AG09309 (cell line): ENCODE measurements at places on chromosomes 16 and 17.
A peak's percentile ranks its signal among the peaks of the same experiment; 100 is the strongest.

DNA sequence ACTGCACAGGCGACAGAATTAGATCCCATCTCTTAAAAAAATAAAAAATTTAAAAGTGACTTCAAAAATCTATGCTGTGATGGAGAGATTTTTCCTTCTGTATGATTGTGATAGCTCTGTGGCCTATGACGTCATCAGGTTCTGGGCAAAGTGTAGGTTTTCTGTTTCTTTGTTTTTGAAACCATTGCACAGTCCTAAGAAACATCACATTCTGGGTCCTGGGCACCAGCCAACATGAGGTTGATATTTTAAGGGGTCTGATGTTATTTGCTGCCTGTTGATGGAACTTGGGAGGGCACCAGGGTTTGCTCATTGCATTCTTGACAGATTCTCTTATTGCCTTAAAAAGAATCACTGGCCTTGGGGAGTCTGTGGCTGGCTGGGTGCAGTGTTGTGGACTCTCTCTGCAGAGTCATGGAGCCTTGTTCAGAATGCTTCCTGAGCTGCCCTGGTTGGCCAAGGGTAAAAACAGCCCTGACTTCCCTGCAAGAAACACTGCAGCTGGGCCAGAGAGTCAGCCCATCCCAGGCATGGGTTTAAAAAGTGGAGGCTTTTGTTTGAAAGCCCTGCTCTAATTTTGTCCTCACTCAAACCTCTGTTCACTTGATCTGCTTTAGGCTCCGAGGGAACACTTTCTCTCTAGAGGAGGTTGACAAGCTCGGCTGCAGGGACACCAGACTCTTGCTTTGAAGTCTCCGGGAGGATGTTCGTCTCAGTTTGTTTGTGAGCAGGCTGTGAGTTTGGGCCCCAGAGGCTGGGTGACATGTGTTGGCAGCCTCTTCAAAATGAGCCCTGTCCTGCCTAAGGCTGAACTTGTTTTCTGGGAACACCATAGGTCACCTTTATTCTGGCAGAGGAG is 10.5 kb upstream of the CYLD start:
- no peak for DNase-seq

DNA sequence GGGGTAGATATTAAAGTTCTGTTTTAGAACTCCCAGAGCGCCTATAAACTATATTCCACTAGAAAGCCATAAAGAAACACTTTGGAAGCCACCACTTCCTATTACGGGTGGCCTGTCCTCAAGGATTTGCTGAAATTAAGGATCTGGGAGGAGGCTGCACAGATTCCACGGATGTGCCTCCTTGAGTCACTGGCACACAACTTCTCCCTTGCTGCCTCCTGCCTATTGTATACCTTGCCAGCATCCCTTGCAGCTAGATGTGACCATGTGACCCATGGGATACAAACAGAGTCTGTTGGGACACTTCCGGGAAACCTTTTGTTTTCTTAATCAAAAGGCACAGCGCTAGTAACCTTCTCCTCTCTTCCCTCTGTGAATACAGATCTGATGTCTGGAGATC is 263.0 kb downstream of the C16orf95 start:
- no peak for DNase-seq

DNA sequence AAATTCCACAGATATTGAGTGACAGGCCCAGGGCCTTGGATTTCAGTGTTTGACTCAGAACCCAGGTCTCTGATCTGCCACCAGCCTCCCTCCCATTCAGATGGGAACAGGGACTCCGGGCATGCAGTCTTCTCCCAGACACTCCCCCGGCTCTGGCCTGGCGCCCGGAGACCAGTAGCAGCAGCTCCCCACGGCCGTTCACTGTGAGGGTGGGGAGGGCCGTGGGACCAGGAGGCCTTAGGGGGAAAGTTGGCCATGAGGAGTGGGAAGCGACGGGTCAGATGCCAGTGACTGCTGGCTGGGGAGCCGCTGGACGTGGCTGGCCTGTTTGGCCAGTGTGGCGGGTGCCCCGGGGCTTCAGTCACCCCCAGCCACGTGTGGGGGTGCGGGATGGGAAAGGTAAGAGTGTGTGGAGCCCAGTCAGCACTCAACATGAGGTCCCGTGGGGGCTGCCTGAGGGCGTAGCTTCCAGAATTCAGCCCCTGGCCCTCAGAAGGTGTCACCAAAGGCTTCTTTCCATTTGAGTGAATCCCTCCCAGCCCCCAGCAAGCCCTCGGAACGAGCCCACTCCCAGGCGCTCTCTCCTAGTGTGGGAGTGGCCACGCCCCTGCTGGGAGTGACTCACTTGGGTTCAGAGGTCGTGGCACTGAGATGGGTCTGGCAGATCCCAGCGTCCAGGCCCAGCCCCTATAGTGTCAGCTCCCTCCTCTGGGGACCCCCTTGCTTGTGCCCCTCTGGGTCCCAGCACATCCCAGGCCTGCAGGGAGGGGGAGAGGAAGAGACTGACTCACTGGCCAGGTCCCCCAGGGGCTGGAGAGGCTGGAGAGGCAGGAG is 309.4 kb downstream of the SEC14L1 start:
- no peak for DNase-seq

DNA sequence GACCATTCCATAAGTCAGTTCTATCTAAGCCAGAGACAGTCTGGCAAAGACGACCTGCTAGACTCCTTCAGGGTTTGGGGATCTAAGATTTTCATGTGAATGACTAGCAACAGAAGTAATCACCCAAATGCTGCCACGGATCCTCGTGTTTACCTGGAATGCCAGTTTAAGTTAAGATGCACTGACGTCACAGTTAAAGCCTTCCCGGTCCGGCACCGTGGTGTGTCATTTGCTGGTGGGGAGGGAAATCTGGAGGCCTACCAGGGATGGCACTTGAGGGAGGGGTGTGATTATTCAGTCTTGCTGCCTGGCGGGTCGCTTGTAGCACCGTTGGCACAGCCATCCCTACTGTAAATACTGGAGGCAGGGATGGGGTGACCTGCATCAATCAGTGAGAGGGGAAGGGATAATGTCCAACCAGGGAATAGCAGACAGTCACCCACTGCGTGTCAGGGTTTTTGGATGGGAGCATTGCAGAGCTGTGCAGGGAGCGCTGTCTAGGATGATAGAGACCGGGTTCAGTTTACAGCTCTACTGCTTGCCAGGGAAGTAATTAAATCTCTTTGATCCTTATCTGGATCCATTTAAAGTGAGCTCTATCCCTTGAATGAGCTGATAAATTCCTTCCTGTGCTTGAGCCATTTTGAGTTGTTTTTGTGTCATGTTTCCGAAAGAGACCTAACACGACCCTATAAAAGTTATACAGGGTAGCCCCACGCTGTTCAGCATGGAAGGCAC is 764.7 kb upstream of the EEF2KMT start:
- DNase-seq = no peak

- no peak for DNase-seq
Measured at GRCh38 chr17:59376506-59376905, 45.1 kb downstream of the YPEL2 start.

DNA sequence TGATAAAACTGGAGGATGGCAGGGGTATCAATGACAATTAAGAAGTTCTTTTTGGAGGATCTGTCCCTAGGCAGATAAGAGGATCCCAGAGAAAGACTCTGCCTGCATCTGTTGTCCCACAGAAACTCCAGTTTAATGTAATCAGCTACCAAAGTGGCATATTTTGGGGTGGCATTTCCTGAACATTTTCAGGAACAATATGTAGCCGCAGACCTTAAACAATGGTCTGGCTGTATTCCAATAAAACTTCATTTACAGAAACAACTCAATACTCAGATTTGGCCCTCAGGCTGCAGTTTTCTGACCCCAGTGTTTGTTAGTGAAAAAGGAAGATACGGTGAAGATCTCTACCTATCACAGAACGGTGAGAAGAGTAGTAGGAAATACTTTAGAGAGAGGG is 46.1 kb downstream of the KCNJ16 start:
- no peak for DNase-seq

GRCh38 chr16:14445937-14446715 is 183.9 kb downstream of the PARN start:
- no peak for DNase-seq

GRCh38 chr16:21060027-21060510 is 90.6 kb downstream of the DNAH3 start:
- DNase-seq = no peak

GRCh38 chr16:82924075-82924854 is 297.5 kb downstream of the CDH13 start:
- DNase-seq = no peak

DNA sequence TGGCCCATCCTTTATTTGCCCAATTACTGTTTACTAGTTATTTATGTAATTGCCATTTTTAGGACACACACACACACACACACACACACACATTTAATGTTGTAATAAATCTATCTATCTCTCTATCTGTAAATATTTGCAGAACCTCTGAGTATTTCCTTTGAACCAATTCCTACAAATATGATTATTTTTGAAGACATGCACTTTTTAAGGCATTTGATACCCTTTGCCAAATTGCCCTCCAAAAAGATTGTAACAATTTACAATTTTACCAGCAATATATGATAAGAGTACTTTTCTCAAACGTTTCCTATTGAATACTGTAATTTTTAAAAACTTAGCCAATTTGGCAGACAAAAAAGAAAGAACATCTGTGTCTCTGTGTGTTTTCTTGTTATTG is 143.8 kb upstream of the FOXF1 start:
- DNase-seq = no peak

GRCh38 chr17:82551779-82552457 is 32.4 kb downstream of the FOXK2 start:
- DNase-seq = no peak

- no peak for DNase-seq
Measured at GRCh38 chr17:9676084-9676483, 30.8 kb downstream of the USP43 start.

DNA sequence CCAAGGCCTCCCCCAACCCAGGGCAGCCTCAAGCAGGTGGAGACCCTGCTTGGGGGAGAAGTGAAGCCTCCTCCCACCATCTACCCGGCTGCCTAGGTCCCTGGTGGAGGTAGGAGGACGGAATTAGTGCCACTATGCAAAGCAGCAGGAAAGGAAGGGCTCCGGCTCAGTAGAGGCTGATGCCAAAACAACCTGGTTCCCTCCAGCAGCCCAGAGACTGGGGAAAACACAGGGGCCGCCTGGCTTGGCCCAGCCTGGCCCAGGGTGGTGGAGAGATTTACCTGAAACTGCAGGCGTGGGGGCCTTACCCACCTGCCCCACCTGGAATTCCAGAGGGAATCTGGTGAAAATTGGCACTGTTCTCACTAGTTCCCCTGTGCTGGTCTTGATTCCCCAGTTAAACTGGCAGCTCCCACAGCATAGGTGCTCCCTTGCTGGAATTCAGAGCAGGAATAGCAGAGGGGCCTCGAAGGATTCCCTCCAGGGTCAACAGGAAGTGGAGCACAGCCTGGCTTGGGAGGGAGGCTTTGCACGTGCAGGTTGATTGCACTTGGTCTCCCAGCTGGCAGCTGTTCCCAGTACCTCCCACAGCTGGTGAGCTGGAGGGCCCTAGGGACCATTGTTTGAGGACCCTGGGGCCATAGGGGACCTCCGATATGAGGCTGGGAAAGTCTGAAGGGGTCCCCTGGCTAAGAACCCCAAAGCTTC is 4.5 kb downstream of the CD79B start:
- DNase-seq = no peak

GRCh38 chr17:74871356-74872076 is 1.3 kb downstream of the FDXR start:
- DNase-seq = no peak

- DNase-seq = no peak
Measured at GRCh38 chr16:11273721-11274324, 394 bp upstream of the PRM3 start.

GRCh38 chr16:89972244-89973234 is 24.0 kb downstream of the DEF8 start:
- DNase-seq = peak; percentile 42

- DNase-seq = no peak
Measured at GRCh38 chr17:56985371-56986162, 7.6 kb downstream of the SCPEP1 start.

DNA sequence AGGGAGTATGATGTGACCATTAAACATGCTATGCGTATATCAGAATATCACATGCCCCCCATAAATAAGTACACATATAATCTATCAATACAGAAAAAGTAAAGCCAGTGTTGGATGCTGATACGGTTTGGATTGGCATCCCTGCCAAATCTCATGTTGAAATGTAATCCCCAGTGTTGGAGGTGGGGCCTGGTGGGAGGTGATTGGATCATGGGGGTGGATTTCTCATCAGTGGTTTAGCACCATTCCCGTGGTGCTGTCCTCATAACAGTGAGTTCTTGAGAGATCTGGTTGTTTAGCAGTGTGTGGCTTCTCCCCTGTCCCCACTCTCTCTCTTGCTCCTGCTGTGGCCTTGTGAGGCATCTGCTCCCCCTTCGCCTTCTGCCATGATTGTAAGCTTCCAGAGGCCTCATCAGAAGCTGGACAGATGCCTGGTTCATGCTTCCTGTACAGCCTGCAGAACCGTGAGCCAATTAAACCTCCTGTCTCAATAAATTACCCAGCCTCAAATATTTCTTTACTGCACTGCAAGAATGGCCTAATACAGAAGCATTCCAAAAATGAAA is 88.9 kb downstream of the AATF start:
- DNase-seq = no peak

DNA sequence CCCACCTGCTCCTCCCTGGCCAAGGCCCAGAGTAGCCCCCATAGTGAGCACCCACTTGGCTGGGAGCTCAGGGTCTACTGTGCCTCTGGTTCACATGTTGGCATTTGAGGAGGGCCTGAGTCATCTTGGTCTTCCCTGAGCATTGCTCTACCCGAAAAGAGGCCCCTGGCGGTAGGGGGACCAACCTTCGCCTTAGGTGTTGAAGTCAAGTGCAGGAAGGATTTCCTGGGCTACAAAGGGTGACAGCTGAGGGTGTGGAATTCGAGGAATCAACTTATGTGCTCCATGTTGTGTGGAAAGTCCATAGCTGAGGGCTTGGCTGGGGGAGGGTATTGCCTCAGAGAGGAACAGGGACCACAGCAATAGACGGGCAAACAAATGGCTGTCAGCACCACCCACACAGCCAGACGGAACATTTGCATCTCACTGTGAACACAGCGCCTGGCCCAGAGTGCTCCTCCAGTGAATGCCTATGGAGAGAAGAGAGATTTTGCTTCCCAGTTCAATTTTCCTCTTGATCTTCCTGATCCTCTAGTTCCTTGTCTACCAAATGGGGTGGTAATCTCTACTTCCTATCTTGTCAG is 35.6 kb upstream of the NGFR start:
- DNase-seq = no peak

DNA sequence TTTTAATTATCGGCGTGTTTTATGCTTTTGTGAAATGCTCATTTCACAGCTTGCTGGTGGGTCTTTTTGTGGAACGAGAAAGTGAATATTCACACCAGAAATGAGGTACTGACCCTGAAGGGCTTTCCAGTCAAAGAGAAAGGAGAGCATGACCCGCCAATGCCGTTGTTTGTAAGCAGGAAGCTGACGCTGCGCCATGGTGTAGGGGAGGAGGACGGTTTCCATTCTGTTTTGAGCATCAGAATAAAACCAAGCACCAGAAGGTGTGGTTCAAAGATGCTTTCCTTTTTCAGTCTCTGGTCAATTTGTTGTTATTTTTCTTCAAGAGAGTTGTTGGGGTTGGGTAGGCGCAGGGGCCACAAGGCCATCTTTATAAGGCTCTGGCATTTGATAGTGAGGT is 669.3 kb downstream of the WWOX start:
- no peak for DNase-seq

GRCh38 chr17:29039764-29040598 is 3.0 kb upstream of the PIPOX start:
- peak; percentile 87 for DNase-seq
